T-helper 22 cell (primary cell): ENCODE measurements at places on chromosomes 13 and 19.
A peak's percentile ranks its signal among the peaks of the same experiment; 100 is the strongest.

DNA sequence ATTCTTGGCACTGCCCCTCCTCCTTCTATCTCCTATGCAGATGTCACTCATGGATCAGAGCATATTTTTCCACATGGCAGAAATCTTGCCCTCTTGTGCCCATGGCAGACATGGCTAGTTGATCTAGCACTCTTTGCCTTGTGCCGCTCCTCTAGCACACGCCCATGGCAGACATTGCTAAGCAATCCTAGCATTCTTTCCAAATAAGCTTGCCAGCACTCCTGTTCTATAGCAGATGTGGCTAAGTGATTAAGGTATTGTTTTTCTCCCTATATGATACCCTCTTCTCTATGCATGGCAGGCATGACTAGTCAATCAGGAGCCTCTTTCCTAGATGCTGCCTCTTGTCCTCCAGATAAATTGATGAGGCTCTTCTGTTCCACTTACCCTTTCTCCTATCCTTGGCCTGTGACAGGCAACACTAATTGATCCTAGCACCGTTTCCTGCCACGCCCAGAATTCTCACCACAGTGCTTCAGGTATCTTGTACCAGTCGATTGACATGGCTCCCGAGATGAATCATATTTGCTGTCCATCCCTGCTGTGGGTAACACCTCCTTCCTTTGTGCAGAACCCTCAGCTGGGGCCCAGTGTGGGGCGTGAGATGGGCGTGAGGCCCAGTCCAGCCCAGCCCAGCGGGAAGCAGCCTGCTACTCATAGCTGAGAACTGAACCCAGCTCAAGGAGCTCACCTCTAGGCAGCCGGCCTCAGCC lies 26.9 kb downstream of the TMED1 start:
- DNase-seq: peak; percentile 13

- no peak for DNase-seq
These were observed 51.2 kb upstream of the EEF1AKMT1 start for GRCh38 chr13:20824762-20825476.

DNA sequence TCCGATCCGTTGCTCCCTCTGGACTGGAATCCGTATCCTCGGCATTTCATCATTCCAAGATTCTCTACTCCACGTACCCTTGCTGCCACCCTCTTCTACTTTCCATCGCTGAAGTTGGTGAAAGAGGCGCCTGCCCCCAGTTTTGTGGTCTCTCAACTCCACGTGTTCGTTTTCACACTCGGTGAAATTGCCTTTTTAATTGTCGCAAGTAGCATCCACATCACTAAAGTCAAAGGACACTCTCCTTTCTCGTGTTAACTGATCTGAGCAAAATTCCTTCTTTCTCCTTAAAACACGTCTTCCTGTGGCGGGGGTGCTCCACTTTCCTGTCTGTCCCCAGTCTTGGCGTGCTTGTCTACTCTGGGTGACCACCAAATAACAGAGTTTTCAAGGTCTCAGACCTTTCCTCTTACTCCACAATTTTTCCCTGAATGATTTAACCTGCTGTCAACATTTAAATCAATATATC lies 1.1 kb upstream of the TMTC4 start:
- DNase-seq: no peak

- DNase-seq: no peak
These were observed 60.5 kb downstream of the COL4A2 start for GRCh38 chr13:110367620-110368019.

- DNase-seq: no peak
These were observed 83.2 kb upstream of the IRS2 start for GRCh38 chr13:109869312-109870237.

- DNase-seq: peak; percentile 46
These were observed 8.7 kb downstream of the MAP2K2 start for GRCh38 chr19:4115050-4115817.

DNA sequence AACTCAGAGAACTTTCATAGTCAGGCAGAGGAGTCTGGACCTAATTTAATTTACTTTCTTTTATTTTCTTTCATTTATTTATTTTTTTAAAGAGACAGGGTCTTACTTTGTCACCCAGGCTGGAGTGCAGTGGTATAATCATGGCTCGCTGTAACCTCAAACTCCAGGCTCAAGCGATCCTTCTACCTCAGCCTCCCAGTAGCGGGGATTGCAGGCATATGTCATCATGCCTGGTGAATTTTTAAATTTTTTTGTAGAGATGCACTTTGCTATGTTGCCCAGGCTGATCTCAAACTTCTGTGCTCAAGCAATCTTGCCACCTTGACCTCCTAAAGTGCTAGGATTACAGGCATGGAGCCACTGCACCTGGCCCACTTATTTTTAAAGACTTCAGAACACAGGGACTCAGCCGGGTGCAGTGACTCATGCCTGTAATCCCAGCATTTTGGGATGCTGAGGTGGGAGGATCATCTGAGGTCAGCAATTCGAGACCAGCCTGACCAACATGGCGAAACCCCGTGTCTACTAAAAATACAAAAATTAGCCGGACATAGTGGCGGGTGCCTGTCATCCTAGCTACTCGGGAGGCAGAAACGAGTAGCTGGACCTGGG lies 50.6 kb downstream of the KLF5 start:
- no peak for DNase-seq

GRCh38 chr13:30862707-30863106 lies 43.4 kb upstream of the MEDAG start:
- DNase-seq: no peak

- DNase-seq: no peak
These were observed 22.6 kb downstream of the ZNF507 start for GRCh38 chr19:32367948-32368536.

DNA sequence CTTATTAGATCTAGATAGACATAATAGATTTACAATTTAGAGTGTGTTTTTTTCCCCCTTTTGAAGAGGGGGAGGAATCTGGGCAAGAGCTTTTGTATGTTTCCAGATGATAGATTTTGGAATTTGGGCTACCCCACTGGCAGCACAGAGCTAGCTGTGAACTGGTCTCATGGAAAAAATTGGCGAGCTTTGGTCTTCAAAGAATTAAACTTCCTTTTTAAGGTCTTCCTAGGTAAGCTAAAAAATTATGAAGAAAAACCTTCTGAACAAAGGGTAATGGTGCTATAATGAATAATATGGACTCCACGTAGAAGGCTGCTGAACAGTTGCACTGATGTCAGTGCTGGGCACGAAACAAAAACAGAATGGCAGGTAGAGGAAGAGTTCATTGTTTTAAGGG lies 109.3 kb downstream of the ZIC5 start:
- DNase-seq: no peak

DNA sequence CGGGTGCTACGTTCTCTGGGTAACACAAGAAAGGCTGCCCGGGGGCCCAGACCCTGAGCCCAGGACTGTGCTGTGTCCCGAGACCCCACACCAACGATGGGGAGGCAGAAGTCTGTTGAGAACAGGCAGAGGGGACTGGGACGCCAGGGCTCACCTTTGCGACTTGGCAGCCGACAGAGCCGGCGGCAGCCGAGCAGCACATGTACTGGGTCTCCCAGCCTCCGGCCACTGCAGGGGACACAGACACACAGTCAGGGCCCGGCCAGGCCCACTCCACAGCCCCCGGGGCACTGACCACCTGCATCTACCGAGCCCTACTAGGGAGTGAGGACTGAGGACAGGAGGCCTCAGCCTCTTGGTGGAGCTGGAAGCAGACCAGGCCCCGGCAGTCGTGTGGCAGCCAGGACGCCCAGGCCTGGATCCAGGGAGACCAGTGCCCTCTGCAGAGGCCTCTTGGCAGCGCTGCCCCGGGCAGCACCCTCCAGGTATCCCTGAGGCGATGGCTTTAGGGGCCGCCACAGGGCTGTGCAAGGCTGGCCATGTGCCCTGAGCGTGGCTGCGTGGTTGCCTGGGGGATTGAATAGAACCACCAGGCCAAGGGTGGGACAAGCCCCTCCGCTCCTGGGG lies 5.6 kb upstream of the ATP8B3 start:
- no peak for DNase-seq

GRCh38 chr13:67557642-67558241 lies 327.6 kb upstream of the PCDH9 start:
- no peak for DNase-seq

DNA sequence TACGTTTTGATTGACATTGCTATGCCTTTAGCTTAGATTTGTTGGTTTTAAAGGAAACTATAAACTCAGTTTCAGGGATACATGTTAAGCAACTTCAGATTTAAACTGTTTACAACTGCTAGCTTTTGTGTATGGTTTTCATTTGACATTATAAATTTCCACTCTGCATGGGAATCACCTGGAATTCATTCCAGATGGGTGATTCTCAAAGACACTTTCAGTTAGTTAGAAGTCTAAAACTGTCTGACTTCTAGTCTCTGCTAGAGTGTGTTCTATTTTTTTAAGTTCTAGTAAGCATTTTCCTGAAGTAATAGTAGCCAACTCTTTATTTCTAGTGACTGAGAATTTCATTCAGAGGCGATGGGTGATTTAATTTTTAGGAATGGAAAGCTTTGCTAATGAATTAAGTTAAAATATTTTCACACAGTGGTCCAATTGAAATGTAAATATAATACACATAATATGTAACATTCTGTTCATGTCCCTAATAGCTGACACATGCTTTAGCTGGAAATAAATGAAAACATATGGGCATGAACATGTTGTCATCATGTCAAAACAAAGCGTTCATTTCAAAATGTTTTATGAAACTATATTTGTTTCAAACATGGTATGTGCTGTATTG lies 58.3 kb upstream of the CSNK1A1L start:
- no peak for DNase-seq

GRCh38 chr13:48661107-48661506 lies 7.4 kb downstream of the CYSLTR2 start:
- DNase-seq: no peak

GRCh38 chr13:104809483-104809882 lies 1726.0 kb downstream of the EFNB2 start:
- no peak for DNase-seq

- DNase-seq: no peak
These were observed 5.2 kb downstream of the HSH2D start for GRCh38 chr19:16148443-16149229.

- DNase-seq: no peak
These were observed 1002.7 kb upstream of the PCDH20 start for GRCh38 chr13:62418376-62418775.

GRCh38 chr13:39941911-39942551 lies 286.6 kb downstream of the COG6 start:
- DNase-seq: no peak

- no peak for DNase-seq
These were observed 56.7 kb upstream of the WASF3 start for GRCh38 chr13:26500618-26501320.

DNA sequence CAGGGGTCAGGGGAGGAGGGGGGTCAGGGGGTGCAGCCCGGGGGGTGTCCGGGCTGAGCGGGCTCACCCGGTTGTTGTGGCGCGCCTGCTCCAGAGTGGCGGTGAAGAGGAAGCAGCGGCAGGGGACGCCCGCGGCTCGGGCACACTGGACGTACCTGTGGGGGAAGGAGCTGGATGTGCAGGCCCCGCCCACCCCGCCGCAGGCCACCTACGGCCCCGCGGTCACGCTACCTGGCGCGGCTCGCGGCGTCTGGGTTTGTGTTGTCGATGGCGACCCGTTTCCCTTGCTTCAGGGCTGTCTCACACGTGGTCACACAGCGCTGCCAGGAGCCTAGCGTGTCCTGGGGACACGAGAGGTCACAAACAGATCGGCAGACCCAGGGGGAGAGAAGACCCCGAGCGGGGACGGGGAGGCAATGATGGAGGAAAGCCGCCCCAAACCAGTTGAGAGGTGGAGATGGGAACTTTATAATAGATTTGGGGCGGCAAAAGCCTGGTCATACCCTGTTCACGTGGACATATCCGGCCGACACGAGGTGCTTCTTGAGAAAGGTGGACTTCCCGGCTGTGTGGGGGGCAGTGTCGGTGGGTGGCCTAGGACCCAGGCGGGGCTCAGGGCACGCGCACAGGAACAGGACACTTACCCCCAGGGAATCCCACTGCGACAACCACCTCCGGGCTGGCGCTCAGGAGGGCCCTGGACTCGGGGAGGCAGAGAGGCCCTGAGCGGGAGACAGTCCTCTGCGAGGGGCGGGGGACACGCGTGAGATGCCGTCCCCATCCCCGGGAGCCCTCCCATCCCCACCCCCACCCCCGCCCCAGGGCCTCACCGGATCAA lies 5.6 kb downstream of the PNKP start:
- no peak for DNase-seq

- no peak for DNase-seq
These were observed 891.7 kb upstream of the SLC10A2 start for GRCh38 chr13:103957939-103958338.

DNA sequence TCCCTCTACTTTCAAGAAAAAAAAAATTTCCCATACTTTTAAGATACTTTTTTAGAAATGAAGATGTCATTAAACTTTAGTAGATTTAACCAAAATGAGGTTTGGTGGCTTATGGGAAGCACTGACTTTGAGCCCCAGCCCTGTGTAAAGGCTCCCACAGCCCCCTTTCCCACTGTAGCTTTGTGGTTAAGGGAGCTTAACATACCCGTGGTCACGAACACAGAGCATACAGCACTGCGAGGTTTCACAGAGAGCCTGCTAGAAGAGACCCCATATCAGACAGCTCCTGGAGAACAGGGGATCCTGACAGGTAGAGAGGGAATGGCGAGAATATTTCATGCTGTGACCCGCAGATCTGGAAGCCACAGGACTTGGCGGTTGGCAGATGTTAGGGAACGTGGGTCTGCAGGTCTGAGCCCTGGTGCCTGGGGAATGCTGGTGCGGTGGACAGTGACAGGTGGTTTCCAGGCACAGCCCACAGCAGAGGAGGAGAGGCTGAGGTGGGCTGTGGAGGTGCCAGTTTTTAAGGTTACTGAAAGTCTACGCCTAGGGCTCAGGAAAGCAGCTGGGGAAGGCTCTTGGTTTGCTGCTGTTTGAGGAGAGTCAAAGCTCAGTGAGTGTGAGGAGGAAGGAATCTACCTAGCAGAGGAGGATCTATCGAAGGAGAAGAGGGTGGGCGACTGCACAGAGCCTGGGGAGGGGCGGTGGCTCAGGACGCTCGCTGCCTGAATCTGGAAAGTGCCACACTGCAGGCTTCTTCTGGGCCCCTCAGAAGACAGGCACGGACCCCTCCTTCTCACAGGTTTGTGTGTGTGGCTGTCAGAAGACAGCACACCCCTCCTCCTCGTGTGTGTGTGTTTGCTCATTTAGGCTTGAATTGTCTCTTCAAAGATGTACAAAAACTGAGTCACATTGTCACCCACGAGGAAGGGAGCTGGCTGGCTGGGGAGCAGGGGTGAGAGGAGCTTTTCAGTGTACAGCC lies 49.9 kb downstream of the SLC7A9 start:
- no peak for DNase-seq

- no peak for DNase-seq
These were observed 12.7 kb downstream of the ATP4B start for GRCh38 chr13:113645329-113645728.

- no peak for DNase-seq
These were observed 5.0 kb upstream of the JUNB start for GRCh38 chr19:12786141-12786870.

DNA sequence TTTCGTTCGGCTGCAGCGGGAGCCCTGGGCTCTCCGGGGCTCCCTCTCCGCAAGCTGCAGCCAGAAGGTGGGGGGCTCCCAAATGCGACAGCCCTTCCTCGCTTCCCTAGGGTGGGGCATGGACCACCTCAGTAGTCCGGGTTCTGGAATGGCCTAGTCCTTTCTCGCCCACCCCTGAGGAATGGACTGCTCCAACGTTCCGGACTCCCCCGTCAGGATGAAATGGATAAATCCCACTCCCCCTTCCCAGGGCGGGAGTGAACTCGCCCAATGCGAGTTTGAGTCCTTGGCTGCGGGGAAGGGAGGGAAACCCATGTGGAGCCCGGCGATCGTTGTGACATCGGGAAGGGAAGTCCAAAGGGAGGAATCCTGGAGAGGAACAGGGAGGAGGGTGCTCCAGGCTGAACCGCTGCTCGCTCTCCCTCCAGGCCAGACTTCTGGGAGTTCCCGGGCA lies 5.5 kb downstream of the HRC start:
- DNase-seq: no peak

- DNase-seq: no peak
These were observed 6.2 kb downstream of the ATP4B start for GRCh38 chr13:113651511-113652403.
